ENCODE measurements at places on chromosomes 13 and 19. TPM values are rescaled to one million over a fixed set of nuclear protein-coding genes. Genes with fewer than 3 reads are reported as not detected.

DNA sequence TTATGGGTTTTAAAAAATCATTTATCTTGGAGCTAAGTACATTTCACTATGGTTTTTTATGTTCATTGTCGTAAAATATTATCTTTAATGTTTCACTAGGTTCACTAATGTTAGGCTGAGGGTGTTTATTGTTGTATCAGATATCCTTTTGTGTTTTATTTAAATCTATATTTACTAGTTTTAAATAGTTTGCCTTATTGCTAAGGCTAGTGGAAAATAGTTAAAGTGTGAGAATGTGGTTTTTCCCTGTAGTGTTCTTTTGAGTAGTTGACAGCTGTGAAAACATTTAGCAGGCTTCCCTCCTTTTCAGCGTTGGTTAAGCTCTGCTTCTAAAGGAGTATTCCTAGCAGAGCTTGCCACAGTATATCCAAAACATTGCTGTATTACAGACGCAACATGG is 139.0 kb downstream of the TM9SF2 start:
- no peak for DNase-seq

ISOC2 gene
- 32.6 TPM for polyA plus RNA-seq

- DNase-seq, result no peak
Observed at GRCh38 chr13:94464771-94465170, 14.7 kb downstream of the DCT start.

RASAL3 gene
- polyA plus RNA-seq, result 1.1 TPM

MAB21L1 gene
- polyA plus RNA-seq, result 7.4 TPM

- peak; percentile 17 for DNase-seq
Observed at GRCh38 chr13:105925496-105925895, 610.0 kb downstream of the EFNB2 start.

DNA sequence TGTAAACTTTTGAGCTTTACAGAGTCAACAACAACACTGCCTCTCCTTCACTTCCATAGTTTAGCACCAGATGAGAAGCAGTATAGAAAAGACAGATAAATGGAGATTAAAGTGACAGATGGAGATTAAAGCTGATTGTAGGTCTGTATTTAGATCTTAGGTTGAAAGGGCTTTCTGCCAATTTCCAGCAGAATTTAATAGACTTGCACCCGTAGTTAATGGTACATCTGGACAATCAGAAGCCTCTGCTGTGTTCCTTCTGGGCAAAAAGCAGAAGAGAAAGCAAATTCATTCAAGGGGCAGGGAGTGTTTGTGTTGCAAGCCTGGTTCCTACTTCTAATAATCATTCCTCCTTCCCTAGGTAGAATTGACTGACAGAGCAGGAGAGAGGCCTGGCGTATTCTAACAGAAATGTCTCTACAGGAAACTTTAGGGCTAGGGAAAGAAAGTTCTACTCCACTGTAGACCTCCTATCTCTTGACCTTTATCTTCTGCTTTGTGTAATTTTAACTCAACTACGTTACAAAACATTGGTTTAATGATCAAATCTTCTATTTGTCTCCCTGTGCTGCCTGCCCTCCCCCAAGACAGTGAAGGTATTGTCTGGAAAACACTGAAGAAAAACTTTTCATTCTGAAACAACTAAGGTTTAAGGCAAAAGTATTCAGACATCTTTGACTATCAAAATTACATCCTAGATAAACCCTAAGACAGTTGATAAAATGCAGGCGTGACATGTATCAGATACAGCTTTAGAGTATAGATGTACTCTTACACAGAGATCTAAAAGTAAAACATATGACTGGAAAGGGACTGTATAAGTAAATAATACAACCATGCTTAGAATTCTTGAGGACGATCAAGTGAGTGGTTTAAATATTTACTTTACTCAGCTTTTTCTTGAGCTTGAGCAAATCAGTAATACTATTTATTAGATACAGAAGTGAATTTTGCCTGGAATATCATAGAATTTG is 44.4 kb downstream of the GPC6 start:
- DNase-seq, result no peak

DNA sequence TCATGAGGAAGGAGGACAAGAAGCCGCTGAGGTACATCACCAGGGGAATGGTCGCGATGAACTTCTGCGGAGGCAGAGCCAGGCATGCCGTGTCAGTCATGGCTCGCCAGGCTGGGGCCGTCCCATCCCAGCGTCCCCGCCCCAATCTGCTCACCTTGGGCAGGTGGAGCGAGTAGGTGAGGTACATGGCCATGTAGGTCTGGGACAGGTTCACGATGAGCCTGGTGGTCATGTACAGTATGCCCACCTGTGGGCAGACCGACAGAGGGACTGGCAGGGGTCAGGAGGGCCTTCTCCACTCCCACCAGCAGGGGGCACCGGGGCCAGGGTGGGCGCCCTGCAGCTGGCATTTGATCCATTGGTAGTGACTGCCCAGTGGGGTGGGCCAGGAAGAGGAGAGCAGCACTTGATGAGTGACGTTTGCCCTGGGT is 8.3 kb downstream of the TEKTIP1 start:
- DNase-seq, result no peak

IGFL3 gene
- polyA plus RNA-seq, result not detected

DNA sequence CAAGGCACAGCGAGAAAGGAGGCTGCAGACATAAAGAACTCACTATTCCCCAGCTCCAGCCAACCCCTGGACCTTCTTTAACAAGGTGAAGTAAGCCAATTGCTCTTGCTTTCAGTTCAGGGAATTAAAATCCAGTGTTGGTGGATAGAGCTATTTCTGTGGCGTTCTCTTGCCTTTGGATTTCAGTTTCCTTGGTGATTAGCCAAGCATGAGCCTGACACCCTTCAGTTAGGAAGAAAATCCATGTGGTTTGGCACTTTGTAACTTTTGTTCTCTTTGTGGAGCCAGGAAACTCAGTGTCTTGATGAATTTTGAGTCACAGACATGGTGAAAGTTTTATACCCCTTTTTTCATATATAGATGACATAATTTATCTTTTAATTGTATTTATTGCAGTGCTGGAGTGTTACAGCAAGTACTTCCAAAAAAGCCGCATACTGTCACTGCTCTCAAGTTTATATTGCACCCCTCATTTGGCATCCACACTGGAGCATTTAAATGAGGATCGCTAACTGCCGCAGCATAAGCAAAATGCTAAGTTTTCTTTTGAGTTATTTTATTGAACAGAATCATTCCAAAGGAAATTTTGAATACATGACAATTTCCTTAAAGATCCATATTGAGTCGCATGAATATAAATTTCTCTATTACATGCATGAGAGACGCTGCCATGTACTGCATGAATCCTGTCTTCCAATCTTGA is 406.8 kb downstream of the MYO16 start:
- peak; percentile 0 for DNase-seq

DNA sequence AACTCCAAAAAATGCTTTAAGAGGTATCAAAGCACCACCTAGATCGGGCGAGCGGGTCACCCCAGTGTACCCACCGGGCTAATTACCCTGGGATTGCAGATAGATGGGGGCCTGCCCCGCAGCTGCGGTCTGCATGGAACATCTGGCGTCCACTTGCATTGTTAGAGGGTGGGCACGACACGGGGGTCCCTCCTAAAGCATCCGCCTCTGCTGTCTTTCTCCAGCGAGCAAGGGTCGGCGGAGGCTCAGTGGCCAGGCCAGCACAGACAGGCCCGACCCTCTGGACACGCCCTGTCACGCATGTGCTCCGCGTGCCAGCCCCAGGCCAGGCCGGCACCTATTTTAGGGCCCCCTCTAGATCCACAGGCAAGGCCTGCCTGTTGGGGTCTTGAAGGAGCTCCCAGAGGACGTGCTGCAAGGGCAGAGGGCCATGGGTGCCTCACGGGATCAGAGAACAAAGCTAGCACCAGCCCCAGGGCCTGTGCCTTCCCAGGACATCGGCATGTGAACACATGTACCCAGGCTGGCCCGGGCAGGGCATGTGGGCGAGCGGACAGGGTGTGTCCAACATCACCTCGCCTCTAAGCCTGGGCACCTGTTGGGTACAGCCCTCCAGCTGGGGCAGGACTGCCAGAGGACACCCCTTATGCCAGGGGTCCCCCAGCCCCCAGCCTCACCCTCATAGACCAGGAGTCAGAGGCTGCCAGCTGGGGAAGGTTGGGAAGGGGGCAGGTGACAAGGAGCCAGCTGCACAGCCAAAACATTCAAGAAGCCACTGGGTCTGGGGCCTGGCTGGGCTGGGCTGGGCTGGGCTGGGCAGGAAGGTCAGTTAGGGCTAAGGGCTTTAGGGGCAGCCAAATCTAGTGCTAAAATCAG is 35.6 kb upstream of the NANOS3 start:
- no peak for DNase-seq

DNA sequence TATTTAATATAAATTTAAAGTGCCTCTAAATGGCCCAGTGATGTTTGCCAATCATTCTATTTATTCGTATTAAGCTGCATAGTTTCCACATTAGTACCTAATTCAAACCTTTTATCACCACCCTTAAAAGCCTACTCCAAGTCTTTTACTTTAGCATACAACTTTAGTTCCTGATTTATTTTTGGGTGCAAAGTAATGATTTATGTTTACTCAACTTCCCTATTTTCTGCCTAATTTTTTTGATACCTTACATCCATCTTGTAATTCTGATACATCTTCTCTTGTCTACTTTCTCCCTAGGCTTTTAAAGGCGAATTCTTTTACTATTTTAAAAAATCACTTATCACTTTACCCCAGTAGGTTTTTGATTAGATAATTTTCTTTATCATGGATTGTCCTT is 2651.1 kb upstream of the PCDH20 start:
- DNase-seq, result no peak

- DNase-seq, result no peak
Observed at GRCh38 chr13:110521946-110522345, 39.6 kb downstream of the RAB20 start.

DNA sequence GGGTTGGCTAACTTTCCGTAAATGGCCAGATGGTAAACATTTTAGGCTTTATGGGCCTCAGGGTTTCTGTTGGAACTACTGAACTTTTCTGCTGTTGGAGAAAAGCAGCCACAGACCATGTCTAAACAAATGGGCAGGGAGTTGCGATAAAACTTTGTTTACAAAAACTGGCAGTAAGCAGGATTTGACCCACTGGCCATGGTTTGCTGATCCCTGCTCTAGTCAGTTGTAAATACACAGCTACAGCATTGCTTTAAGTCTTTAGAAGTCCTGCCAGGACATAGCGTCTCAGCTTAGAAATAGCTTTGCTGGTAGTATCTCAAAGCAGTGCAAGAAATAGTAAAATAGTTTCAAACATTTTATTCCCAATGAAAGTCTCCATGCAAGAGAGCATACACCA is 88.4 kb downstream of the NALCN start:
- DNase-seq, result no peak

DNA sequence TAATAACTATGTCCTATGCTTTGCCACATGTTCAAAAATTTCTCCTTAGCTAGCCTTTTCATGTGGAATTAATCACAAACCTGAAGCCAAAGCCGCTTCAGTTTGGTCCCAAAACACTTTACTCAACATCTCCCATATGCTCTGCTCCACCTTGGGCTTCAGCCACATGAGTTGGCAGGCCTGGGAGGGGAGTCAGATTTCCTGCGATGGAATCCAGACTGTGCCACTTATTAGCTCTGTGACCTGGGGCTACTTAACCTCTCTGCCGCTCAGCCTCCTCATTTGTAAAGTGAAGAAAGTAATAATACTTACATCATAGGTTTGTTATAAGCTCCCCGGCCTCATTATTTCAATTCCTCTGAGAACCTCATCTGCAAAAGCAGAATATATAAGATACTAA is 272.0 kb downstream of the LMO7 start:
- peak; percentile 28 for DNase-seq

GRCh38 chr19:7007859-7008258 is 13.4 kb downstream of the MBD3L2B start:
- DNase-seq, result no peak

DNA sequence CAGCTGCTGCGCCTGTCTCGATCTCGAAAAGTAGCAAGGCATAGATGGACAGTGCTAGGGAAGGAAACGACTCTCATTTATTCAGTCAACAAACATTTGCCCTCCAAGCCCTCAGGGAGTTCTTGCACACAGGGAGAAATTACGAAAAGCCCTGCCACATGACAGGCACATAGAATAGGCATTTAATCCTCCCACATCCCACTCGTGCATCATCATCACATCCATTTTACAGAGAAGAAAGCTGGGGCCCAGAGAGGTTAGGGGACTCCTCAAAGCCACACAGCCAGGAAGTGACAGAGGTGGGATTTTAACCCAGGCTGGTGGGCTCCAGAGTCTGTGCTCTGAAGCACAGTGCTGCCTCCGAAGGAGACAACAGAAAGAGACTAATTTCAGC is 11.6 kb downstream of the TMEM221 start:
- DNase-seq, result no peak

DNA sequence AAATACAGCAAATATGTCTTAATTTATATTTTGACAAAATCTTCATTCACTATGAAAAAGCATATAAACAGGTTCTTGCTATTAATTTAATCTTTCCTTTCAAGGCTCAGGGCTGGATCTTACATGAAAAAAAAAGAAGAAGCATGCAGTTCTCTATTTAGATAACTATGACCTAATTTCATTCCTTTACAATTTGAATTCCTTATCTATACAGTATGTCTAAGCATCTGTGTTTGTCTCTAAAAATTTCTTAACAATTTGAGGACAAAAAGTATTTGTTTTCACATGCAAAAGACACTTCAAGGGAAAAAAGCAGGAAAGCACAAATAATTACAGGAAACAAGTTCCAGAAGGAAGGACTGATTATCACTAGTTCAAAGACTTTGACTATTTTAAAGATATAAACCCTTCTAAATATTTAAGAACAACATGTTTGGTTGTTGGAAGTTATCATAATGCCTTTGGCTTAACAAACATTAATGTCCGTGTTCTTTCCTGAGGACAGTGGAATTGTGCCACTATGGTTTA is 157.5 kb downstream of the TBC1D4 start:
- DNase-seq, result no peak

GRCh38 chr13:110318920-110319319 is 11.8 kb downstream of the COL4A2 start:
- no peak for DNase-seq

DNA sequence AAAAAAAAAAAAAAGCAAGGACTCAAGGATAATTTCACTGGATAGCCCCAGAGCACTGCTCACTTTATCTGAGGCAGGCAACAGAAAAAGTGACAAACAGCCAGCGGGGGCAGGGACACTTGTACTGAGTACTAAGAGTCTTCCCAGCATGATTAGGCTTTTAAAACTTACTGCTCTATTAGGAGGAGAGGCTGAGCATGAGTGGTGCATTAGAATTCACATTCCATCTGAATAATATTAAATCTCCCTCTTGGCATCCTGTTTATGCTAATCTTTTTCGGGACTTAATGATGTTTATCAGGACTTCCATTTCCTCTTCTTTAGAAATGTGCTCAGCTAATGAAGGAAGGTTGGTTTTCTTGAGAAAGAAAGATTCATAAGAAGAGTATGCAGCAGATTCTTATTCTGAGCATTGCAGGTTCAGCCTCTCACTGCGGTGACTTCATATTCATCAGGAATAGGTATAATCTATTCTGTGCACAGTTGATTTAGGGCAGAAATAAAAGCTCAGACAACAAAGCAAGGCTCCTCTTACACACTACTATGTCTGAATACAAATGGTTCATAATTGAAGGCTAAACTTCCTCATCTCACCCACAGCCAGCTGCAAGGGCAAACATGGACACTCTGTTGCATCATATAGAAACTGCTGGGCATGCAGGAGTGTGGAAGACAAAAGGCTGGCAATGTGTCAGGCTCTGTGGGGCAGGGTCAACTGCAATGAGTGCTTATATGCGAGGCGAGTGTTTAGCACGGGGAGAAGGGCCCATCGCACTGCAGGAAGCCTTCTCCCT is 107.0 kb downstream of the KL start:
- no peak for DNase-seq

All from muscle of back (tissue), 13 donors.